ENCODE measurements at places on chromosomes 5 and 9. TPM values are rescaled to one million over a fixed set of nuclear protein-coding genes. Genes with fewer than 3 reads are reported as not detected.
A peak's percentile ranks its signal among the peaks of the same experiment; 100 is the strongest.

CMYA5 gene
- 0.39 TPM for total RNA-seq

GRCh38 chr9:131562032-131562959 is 17.0 kb downstream of the PRRT1B start:
- H3K4me3 ChIP-seq, result no peak overlapping the region
- peaks cover 14% of the 10 kb centered on the region for H3K4me1 ChIP-seq
- H3K36me3 ChIP-seq, result no peaks in the 10 kb centered on the region
- peak overlapping the region; percentile 90 for H3K27ac ChIP-seq

DNA sequence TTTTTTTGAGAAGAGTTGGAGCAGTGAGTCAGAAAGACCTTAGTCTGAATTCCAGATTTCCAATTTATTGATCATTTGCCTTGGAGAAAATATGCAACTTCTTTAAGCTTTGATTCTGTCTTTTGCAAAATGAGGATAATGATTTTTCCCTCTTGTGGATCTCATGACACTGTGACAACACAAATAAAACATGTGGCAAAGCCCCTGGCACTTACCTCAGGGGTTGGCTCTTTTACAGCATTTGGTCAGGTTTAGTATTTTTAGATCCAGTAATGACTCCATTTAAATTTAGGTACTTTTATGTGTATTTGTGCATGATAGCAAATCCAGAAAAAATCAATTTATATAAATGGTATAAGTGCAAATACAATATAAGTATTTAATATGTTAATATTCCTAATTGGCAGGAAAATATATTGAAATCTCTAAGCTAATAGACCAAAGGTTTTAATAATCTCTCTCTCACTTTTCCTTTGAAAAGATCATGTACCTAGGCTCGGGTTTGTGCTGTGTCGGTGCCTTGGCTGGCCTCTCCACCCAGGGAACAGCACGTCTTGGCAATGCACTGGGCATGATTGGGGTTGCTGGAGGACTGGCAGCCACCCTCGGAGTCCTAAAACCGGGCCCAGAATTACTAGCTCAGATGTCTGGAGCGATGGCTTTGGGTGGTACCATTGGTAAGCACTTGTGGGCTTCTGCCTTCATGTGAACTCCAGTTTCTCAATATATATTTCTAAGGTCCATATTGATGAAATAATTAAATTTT is 49.7 kb downstream of the NNT start:
- no peaks in the 10 kb centered on the region for H3K36me3 ChIP-seq
- H3K4me3 ChIP-seq, result no peak overlapping the region
- no peak for DNase-seq
- no peak overlapping the region for H3K27ac ChIP-seq

- no peaks in the 10 kb centered on the region for H3K36me3 ChIP-seq
- H3K4me3 ChIP-seq, result no peak overlapping the region
- H3K4me1 ChIP-seq, result no peaks in the 10 kb centered on the region
- DNase-seq, result no peak
- no peak overlapping the region for H3K27ac ChIP-seq
- no peaks in the 10 kb centered on the region for H3K27me3 ChIP-seq
These were observed 2055.0 kb upstream of the ACO1 start for GRCh38 chr9:30329431-30329830.

DNA sequence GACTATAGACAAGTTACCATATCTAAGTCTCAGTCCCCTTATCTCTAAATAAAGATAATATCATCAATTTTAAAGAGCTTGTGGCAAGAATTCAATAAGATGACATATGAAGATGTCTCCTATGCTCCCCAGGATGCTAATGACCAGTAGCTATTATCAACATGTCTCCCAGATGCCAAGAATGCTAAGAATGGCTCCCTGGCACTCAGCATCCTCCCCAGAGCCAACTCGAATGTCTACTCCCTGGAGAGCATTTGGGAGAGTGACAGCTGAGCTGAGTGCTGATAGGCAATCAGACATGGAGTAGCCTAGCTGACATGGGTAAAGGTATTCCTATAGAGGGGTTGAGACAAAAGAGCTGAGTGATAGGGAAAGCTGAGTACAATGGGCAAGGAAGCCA is 15.9 kb downstream of the P4HA2 start:
- H3K4me3 ChIP-seq, result no peak overlapping the region
- peaks cover 1% of the 10 kb centered on the region for H3K36me3 ChIP-seq
- H3K27me3 ChIP-seq, result no peaks in the 10 kb centered on the region
- DNase-seq, result no peak
- H3K27ac ChIP-seq, result no peak overlapping the region

DNA sequence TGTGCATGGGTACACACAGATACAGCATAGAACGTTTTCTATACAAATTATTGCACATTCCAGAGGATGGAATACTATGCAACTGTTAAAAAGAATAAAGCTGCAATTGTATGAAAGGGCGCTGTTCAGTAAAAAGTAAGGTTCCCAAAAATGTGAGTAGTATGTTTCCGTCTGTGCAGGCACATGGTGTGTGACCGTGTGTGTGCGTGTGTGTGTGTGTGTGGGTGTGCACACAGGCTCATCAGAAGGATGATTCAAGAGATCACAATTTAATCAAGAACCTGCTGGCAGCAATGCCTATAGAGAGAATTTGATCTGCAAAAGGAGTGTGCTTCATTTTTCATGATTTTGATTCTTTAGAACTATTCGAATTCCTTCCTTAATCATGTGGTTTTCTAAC is 76.3 kb downstream of the SEMA4D start:
- H3K4me1 ChIP-seq, result no peaks in the 10 kb centered on the region
- no peaks in the 10 kb centered on the region for H3K27me3 ChIP-seq
- no peak overlapping the region for H3K4me3 ChIP-seq
- H3K27ac ChIP-seq, result no peak overlapping the region

GRCh38 chr5:127746756-127747155 is 43.6 kb downstream of the CCDC192 start:
- no peak overlapping the region for H3K27ac ChIP-seq

- no peak for DNase-seq
- H3K27me3 ChIP-seq, result no peaks in the 10 kb centered on the region
- no peaks in the 10 kb centered on the region for H3K36me3 ChIP-seq
- H3K4me3 ChIP-seq, result no peak overlapping the region
- H3K27ac ChIP-seq, result no peak overlapping the region
These were observed 25.9 kb upstream of the SLC12A7 start for GRCh38 chr5:1137567-1138444.

- no peak overlapping the region for H3K27ac ChIP-seq
- H3K27me3 ChIP-seq, result no peaks in the 10 kb centered on the region
- no peaks in the 10 kb centered on the region for H3K4me1 ChIP-seq
- DNase-seq, result no peak
These were observed 23.9 kb downstream of the TLE1 start for GRCh38 chr9:81665322-81665871.

GRCh38 chr9:133147412-133148198 is 16.1 kb downstream of the GBGT1 start:
- H3K27me3 ChIP-seq, result no peaks in the 10 kb centered on the region
- peaks cover 3% of the 10 kb centered on the region for H3K36me3 ChIP-seq
- peaks cover 17% of the 10 kb centered on the region for H3K4me1 ChIP-seq
- peak overlapping the region; percentile 86 for H3K4me3 ChIP-seq

DNA sequence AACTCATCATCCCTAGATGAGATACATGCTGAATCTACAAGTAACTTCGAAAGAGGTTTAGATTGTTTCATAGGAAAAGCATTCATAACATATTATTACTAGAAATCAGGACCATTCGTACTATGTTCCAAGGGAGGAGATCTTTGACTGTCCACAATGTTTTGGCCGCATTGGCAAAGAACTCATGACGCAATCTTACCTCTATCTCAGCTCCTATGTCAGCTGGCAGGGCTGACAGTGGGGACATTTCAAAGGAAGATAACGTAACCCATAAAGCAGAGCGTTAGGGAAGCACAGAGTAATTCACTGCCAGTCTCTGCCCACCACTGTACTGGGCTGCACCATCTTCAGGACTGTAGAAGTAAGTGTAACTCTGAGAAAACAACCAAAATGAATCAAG is 69.7 kb downstream of the EFNA5 start:
- no peak overlapping the region for H3K27ac ChIP-seq
- peaks cover 6% of the 10 kb centered on the region for H3K4me1 ChIP-seq
- no peak overlapping the region for H3K4me3 ChIP-seq
- no peaks in the 10 kb centered on the region for H3K27me3 ChIP-seq

DNA sequence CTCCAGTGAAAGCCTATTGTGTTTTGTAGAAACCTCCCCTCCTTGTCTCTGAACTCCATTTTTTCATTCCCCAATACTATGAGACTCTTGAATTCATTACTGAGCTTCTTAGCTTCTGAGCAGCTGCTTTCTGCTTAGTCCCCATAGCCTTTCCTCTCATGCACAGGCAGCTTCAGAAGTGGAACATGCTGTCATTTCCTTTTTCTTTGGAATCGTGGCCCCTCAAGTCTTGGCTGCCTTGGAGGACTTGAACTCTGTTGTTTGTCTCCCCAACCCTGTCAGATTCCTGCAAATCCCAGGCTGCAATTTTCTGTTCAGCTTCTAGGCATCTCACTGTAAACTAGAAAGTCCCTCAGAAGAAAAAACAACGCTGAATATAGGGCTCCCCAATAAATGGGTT is 268.5 kb downstream of the ARRDC3 start:
- H3K4me3 ChIP-seq, result no peak overlapping the region
- H3K27me3 ChIP-seq, result no peaks in the 10 kb centered on the region
- peaks cover 2% of the 10 kb centered on the region for H3K4me1 ChIP-seq

Data from Caco-2 (cell line).